Activated T-cell treated with anti-CD3 and anti-CD28 coated beads, Interleukin-2, amount 50 U/mL, for 4 hours (primary cell): ENCODE measurements at places on chromosomes 3 and 15.

GRCh38 chr3:160291290-160291908 lies 66.2 kb downstream of the C3orf80 start:
- DNase-seq, result no peak

GRCh38 chr15:78003539-78004008 lies 73.9 kb downstream of the TBC1D2B start:
- DNase-seq, result no peak

DNA sequence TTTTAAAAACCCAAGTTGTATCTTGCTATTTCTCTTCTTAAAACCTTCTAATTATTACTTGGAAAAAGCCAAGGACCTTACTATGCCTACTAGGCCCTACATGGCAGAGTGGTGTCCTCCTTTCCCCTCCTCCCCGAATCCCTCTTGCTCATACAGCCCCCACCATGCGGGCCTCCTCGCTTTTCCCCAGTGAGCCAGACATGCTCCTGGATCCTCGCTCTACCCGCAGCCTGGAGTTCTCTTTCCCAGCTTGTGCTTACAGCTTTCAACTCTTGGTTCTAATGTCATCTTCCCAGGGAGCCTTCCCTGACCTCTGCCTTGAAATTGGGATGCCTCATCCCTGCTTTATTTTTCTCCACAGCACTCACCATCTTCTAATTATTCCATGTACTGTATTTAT lies 111.8 kb upstream of the TLE3 start:
- no peak for DNase-seq

DNA sequence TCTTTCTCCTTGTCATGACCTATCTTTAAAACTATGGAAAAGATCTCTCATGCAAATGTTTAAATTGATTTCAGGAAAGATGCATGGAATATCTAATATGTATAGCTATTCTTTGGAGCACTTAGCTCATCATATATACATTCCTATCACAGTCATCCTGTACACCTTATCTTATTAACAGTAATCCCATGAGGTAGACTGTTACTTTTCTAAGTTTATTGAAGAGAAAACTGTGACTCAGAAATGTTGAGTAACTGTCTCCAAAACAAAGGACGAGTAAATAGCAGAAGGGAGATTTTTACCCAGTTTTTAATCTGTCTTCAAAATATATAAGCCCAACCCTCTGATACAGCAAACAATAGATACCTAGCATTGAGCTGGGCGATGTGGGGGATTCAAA lies 308.3 kb downstream of the GAP43 start:
- DNase-seq, result no peak

- DNase-seq, result no peak
These were observed 142.8 kb downstream of the TCF12 start for GRCh38 chr15:57061281-57061680.

DNA sequence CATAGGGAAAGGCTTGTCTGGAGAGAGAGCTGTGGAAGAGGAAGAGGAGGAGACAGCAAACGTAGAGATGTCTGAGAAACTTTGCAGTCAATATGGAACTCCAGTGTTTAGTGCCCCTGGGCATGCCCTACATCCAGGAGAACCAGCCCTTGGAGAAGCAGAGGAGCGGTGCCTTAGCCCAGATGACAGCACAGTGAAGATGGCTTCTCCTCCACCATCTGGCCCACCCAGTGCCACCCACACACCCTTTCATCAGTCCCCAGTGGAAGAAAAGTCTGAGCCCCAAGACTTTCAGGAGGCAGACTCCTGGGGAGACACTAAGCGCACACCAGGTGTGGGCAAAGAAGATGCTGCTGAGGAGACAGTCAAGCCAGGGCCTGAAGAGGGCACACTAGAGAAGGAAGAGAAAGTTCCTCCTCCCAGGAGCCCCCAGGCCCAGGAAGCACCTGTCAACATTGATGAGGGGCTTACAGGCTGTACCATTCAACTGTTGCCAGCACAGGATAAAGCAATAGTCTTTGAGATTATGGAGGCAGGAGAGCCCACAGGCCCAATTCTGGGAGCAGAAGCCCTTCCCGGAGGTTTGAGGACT lies 6.9 kb downstream of the MAP1A start:
- no peak for DNase-seq

- no peak for DNase-seq
These were observed 98.9 kb downstream of the CHSY1 start for GRCh38 chr15:101152914-101153313.

DNA sequence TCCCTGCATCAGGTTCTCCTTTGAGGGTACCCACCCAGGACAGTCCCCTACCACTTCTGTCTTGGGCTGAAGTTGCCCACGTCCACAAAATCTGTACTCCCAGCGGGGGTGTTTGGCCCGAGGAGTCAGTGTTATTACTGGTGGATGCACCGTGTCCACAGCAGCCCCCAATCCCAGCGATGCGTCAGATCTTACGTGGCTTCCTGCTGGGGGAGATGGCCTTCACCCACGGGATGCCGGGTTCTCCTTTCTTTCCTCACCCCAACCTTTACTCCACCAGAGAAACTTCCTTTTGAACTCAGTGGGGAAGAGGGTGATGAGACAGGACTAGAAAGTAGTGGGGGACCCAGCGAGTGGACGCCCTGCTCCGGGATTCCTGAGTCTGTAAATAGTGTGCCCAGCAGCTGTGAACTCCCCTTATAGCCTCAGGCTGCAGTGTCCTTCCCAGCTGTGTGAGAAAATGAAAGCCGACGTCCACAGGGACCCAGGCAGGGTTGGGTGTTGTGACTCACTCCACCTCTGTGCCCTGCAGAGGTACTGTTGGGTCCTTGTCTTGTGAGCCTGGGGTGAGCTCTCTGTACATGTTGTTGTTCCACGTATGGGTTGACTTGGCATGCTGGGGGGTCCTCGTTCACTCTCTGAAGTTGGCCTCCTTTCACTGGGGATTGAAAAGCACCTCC lies 31.5 kb downstream of the CRTAP start:
- DNase-seq, result no peak

GRCh38 chr3:76438971-76439370 lies 600.9 kb upstream of the ROBO2 start:
- DNase-seq, result no peak

DNA sequence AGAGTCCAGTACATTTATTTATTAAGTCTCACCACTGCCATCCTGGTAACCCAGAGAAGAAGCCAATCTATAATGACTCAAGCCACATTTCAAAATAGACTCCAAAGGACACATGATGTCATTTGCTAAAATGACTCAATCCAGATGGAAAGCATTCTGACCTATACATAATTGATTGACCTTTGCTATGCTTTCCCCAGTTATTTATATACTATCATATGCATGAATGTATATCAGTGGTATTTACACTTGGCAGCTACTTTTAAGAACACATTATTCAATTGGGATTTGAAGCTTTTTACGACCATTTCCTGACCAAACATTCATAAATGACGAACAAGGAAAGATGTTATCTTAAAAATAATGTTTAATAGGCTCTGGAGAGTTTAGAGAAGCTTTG lies 297.2 kb downstream of the FHIT start:
- no peak for DNase-seq

- no peak for DNase-seq
These were observed 31.7 kb downstream of the ATP2B2 start for GRCh38 chr3:10473581-10474274.

DNA sequence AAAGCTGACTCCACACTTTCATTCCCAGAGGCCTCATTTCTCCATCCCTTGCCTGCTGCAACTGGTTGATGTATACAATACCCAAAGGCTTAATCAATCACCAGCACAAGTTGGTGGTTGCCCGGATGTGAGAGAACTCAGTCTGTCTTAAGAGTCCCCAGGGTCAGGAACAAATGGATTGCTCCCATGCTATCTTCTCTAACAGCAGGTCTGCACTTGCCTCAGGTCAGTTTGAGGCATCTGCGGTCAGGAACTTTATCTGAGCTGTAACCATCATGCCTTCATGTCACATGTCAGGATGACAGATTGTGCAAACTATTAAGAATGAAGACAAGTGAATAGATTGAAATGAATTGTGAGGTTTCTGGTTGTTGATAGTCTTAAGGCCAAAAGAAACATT lies 56.1 kb downstream of the BFSP2 start:
- no peak for DNase-seq

DNA sequence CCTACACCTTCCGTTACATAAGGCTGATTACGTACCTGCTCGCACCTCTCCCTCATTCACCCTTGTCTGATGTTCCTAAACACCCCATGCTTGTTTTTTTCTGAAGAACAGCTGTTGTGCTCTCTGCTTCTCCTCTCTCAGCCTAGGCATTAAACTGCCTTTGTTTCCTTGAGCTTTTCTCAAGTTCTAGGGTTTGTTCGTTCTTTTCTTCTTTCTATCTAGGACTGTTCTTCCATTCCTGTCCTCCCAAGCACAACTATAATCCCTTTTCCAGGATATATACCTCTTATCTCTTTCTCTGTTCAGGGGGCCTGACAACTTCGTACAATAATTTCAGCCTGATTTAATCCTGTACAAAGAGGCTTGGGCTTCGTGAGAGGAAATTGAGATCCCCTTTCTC lies 11.4 kb downstream of the SYN2 start:
- DNase-seq, result no peak

DNA sequence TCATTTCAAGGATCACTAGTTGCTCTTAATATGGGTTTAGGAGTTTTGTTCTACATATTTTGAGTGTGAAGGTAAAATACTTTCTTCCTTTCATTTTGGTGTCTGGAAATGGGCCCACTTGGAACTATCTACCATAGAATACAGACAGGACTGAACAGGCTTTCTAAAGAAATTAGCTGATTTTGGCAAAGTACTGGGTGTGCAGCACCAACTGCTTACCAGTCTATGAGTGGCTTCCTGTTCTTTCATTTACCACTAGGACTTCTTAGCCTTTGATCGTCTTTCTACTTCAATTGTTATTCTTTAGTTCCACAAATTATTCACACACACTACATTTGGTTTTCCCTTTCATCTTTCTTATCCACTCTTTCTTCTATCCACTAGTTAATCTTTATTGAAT lies 1196.3 kb downstream of the ROBO1 start:
- DNase-seq, result no peak

DNA sequence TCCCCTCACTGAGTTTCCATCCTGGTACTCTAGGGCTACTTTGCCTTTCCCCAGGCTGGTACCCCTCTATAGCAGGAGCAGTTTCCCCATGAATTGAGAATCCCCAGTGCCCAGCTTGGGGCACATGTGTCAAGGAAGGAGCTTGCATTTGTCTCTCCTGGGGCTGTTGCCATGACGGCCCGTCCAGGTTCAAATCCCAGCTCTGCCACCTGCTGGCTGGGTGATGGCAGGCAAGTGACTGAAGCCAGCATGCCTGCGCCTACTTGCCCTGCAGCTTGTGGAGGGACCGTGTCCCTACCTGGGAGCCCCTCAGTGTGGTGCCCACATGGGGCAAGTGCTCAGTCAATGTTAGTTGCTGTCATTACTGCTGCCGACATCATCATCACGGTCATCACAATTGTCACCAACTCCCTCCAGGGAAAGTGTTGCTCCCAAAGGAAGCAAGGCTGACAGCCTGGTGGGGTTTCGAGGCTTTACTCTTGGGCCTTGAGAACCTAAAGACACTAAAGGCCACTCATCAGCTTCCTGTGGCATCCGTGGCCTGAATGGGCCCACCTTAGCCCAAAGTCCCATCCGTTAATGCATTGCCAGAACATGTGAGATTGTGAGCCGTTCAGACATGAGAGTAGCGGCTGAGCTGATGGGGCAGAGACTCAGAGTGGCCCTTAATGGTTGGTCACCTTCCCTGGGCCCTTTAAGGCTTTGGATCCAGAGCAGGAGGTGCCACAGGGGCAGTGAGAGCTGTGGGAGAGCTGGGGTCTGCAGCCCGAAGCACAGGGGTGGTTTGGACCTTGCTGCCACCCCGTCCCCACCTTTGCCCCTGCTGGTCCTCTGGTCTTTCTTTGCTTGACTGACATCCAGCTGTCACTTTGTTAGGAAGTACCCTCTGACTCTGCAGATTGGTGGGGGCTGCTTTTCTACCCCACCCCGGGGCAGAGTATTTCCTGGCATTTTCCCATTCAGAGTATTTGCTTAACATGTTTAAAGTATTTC lies 144.4 kb downstream of the DNAJB8 start:
- peak; percentile 59 for DNase-seq

DNA sequence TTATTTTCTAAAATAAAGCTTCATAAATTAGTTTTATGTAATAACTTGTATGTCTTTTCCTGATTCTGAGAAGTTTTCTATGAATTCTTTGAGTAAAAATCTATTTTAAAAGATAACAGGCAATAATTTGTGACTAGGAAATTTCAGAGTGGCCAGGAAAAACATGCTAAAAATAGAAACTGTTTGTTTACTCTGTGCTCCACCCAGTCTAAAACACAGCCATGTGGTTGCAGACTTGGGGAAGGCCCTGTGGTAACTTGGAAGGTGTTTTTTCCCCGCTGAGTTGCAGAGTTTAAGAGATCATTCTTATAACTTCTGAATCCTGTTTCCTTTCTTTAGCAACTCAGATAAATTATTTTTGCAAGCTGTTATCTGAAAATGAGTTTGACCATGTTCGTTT lies 21.9 kb downstream of the PLCL2 start:
- DNase-seq, result no peak

GRCh38 chr3:141686466-141687291 lies 51.4 kb upstream of the RNF7 start:
- DNase-seq, result no peak

- no peak for DNase-seq
These were observed 4.1 kb downstream of the OR4F6 start for GRCh38 chr15:101807345-101807945.

- DNase-seq, result no peak
These were observed 12.1 kb downstream of the MRPS22 start for GRCh38 chr3:139355891-139356290.

DNA sequence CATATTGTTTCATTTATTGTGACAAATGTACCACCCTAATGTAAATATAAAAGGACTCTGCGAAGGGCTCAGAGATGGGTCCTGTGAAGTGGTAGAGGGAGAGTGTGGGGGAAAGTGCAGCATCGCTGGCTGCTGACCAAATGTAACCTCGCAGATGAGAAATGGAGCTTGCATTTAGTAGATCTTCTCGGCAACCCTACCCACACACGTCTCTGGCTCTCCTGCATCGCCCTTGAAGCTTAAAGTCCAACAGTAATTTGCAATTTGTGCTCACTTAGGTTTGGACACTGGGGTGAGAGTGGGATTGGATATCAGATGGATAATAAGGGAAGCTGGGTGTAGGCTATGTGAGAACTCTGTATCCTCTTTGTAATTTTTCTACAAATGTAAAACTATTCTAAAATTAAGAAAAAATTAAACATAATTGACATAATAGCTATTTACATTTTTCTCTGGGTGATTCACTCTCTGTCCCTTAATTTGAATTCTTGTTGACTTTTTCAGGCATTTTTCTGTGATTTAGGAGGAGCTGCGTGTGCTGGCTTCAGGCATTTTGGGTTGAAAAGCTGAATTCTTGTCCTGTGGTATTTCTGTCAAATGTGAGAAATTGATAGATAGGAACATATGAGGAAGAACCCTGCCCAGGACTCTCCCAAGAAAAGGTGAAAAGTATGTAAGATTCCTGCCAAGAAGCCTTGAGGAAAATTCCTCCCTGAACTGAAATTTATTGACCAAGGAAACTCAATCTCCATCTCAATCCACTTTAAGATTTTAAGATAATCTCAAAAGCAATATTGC lies 524.7 kb upstream of the MCTP2 start:
- DNase-seq, result no peak

- DNase-seq, result no peak
These were observed 9.8 kb upstream of the MEF2A start for GRCh38 chr15:99556011-99556410.

- DNase-seq, result no peak
These were observed 49.7 kb downstream of the GNB4 start for GRCh38 chr3:179401561-179401960.
